ENCODE measurements at places on chromosomes 13 and 19. TPM values are rescaled to one million over a fixed set of nuclear protein-coding genes. Genes with fewer than 3 reads are reported as not detected.
A peak's percentile ranks its signal among the peaks of the same experiment; 100 is the strongest.

DNA sequence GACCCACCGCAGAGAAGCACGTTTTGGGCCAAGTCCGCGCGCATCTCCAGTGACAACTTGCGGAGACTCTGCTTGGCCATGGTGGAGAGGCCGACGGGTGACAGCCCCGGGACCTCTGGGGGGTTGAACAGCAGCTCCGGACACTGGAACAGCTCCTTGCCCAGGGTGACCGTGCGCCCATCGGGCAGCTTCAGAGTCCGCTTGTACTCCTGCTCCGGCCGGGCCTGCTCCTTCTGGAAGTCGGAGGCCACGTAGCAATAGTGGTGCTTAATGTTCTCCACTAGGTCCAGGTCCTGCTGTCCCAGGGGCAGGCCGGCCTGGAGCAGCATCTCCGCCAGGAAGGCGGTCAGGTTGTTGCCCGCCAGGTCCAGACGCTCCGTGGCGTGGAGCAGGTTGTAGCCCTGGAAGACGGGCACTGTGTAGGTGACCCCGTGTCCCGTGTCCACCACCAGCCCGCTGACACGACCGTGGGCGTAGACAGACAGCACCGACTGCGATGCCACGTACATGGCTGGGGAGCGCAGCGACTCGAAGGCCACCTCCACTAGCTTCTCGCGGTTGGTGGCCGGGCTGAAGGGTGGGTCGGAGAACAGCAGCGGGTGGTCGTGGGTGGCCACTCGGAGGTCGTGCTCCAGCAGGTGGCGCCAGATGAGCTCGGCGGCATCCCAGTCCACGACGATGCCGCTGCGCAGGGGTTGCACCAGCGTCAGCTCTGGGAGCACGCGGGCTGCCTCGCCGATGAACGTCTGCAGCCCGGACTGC, 743 bp downstream of the ACTL9 start:
- H3K36me3 ChIP-seq: no peaks in the 10 kb centered on the region
- DNase-seq: no peak
- H3K27me3 ChIP-seq: peaks cover 6% of the 10 kb centered on the region
- H3K27ac ChIP-seq: no peak overlapping the region
- H3K4me3 ChIP-seq: no peak overlapping the region
- no peaks in the 10 kb centered on the region for H3K4me1 ChIP-seq

PSG5 gene
- 0.50 TPM for total RNA-seq

HCN2 gene
- total RNA-seq: 8.6 TPM

CHAF1A gene
- 6.2 TPM for total RNA-seq

DNA sequence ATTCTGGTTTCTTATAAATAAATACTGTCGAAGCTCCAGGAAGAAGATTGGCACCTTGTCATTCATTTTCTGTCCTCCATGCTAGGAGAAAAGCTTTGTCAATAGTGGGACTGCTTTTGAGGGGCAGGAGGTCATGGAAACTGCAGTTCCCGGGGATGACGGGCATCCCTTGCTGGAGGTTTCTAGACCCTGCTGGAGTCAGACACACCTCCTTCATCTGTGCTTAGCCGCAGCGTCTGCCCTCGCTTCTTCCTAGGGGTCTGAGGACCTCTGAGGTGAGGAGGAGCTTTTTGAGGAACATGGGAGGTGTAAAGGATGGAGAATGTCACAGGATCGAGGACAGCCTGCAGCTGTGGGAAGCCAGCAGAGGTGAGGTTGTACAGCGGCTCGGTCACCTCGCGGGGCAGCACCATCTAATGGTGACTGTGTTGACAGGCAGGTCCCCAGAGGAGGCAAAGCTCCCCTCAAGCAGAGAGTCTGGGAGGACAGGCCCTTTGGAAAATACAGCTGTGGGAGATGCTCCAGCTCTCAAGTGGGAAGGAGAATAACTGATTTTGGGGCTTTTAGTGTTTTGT, 172.7 kb upstream of the RNF113B start:
- no peaks in the 10 kb centered on the region for H3K36me3 ChIP-seq
- no peak for DNase-seq
- H3K27ac ChIP-seq: no peak overlapping the region
- peaks cover 10% of the 10 kb centered on the region for H3K4me1 ChIP-seq
- no peaks in the 10 kb centered on the region for H3K27me3 ChIP-seq

ZNF534 gene
- total RNA-seq: 0.72 TPM

DNA sequence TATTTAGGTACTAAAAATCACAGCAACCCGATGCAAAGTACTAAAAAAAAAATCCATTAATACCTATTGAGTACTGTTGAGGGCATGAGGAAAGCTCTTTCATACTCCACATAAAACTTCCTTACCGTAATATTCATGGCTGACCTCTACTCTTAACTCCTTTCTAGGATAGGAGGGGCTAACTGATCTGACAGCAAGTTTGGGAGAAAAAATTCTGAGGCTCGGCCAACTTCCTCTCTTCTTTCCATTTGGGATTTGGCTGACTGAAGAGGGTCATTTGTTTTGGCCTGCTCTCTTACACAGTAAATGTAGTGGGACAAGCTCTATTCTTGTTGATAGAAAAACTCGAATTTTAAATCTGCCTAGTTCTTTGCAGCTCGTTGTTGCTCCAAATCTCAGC, 9.4 kb upstream of the USPL1 start:
- H3K36me3 ChIP-seq: no peaks in the 10 kb centered on the region
- H3K4me1 ChIP-seq: peaks cover 5% of the 10 kb centered on the region
- no peaks in the 10 kb centered on the region for H3K27me3 ChIP-seq
- H3K27ac ChIP-seq: no peak overlapping the region

MYPOP gene
- 1.3 TPM for total RNA-seq

SHISA7 gene
- 5.2 TPM for total RNA-seq

DNA sequence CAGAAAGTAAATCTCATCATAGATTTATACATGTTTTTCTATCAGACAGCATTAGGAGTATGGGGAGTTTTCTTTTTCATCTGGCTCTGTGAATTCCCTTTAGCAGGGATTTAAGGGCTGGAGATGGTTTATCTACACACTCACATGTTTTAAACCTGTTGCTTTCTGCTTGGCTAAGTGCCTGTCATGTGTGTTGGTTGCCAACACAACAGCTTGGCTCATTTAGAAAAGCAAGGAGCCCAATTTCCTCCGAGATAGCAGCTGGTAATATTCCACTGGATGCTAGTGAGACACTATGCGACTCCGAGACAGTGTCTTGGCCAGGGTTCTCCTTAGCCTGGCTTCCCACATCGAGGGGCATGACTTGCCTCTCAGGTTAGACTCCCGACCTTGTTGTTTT, 83.3 kb downstream of the KLF5 start:
- no peak overlapping the region for H3K4me3 ChIP-seq
- H3K36me3 ChIP-seq: no peaks in the 10 kb centered on the region
- no peaks in the 10 kb centered on the region for H3K4me1 ChIP-seq
- H3K27me3 ChIP-seq: no peaks in the 10 kb centered on the region
- no peak overlapping the region for H3K27ac ChIP-seq
- no peak for DNase-seq

- H3K4me3 ChIP-seq: no peak overlapping the region
- H3K27me3 ChIP-seq: no peaks in the 10 kb centered on the region
- DNase-seq: no peak
- H3K27ac ChIP-seq: no peak overlapping the region
- H3K4me1 ChIP-seq: no peaks in the 10 kb centered on the region
- H3K36me3 ChIP-seq: no peaks in the 10 kb centered on the region
Observed at GRCh38 chr13:37094840-37095239, 10.6 kb downstream of the CSNK1A1L start.

DNA sequence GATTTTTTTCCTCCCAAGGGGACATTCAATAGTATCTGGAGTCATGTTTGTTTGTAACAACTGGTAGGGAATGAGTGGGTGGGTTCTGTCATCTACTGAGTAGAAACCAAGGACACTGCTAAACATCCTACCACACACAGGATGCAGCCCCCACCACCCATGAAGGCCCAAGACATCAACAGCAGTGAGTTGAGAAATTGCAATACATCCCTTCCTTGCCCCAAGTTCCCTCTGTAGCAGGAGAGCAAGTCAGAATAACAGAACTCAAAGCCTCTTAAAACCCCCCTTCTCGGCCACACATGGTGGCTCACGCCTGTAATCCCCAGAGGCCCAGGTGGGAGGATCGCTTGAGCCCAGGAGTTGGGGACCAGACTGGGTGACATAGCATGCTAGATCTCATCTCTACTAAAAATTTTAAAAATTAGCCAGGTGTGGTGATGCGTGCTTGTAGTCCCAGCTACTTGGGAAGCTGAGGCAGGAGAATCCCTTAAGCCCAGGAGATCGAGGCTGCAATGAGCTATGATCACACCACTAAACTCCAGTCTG, 2.4 kb upstream of the CYP2F1 start:
- H3K27ac ChIP-seq: no peak overlapping the region
- H3K36me3 ChIP-seq: no peaks in the 10 kb centered on the region
- no peak overlapping the region for H3K4me3 ChIP-seq
- no peaks in the 10 kb centered on the region for H3K4me1 ChIP-seq
- no peaks in the 10 kb centered on the region for H3K27me3 ChIP-seq
- DNase-seq: no peak

ZNF296 gene
- total RNA-seq: 0.22 TPM

FAM216B gene
- 12.7 TPM for total RNA-seq

NECTIN2 gene
- 29.8 TPM for total RNA-seq

DNA sequence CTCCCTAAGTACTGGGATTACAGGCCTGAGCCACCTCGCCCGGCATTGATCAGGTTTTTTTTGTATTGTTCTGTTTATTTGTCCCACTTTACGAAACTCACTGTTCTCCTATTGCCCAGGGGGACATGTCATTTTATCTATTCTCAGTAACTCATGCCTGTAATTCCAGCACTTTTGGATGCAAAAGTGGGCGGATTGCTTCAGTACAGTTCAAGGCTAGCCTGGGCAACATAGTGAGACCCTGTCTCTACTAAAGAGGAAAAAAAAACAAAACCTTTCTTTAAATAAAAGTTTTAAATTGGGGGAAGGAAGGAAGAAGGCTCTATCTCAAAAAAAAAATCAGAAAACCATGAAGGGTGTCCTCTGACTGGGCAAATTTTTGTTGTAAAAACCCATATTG, 2.7 kb upstream of the MPV17L2 start:
- H3K4me3 ChIP-seq: no peak overlapping the region
- peaks cover 18% of the 10 kb centered on the region for H3K4me1 ChIP-seq
- peaks cover 5% of the 10 kb centered on the region for H3K36me3 ChIP-seq
- H3K27me3 ChIP-seq: no peaks in the 10 kb centered on the region
- no peak overlapping the region for H3K27ac ChIP-seq

MYH14 gene
- total RNA-seq: 7.2 TPM

LCP1 gene
- 65.1 TPM for total RNA-seq

- H3K4me1 ChIP-seq: peaks cover 16% of the 10 kb centered on the region
- H3K36me3 ChIP-seq: no peaks in the 10 kb centered on the region
Observed at GRCh38 chr19:35247526-35248309, 1.1 kb upstream of the LSR start.

ZNF415 gene
- 27.3 TPM for total RNA-seq

- no peaks in the 10 kb centered on the region for H3K36me3 ChIP-seq
- no peak overlapping the region for H3K27ac ChIP-seq
- no peak overlapping the region for H3K4me3 ChIP-seq
- no peaks in the 10 kb centered on the region for H3K4me1 ChIP-seq
Observed at GRCh38 chr13:80037505-80037888, 303.4 kb downstream of the SPRY2 start.

DNA sequence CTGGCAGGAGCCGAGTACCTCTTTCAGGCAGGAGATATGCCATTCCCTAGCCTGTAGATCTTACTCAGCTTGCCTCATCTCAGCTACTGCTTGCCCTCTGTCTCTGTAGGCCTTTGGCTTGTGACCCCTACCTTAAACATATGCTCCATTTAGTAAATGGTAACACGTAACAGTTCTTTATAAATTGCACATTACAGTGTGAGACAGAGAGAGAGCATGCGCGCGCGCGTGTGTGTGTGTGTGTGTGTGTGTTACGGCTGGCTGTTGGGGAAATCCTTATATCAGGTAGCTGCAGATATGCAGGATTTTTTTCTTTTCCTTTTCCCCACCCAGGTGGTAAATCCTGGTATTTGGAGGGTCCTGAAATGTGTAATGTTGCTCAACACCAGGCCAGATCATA, 4.2 kb downstream of the SPINT2 start:
- peak overlapping the region; percentile 73 for H3K27ac ChIP-seq
- no peak for DNase-seq
- H3K36me3 ChIP-seq: no peaks in the 10 kb centered on the region
- no peak overlapping the region for H3K4me3 ChIP-seq
- peaks cover 25% of the 10 kb centered on the region for H3K4me1 ChIP-seq
- peaks cover 13% of the 10 kb centered on the region for H3K27me3 ChIP-seq

DNA sequence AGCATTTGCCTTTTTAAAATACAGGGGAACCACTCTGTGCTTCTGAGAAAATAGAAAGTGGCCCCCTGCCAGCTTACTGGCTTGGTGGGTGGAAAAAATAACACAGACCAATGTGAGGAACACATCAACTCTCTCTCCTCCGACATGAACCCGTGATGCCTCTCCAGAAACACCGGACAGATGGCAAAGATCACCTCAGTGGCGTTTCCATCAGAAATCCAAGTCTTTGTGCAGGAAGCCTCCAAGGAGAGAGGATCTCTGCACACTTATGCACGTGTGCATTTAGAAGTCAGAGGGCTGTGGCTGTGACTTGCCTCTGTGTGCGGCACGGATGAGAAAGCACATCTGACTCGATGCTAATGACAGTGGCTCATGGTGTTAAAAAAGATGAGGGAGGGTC, 112.3 kb upstream of the KLF12 start:
- H3K4me1 ChIP-seq: no peaks in the 10 kb centered on the region
- H3K27ac ChIP-seq: no peak overlapping the region
- no peak overlapping the region for H3K4me3 ChIP-seq
- H3K36me3 ChIP-seq: no peaks in the 10 kb centered on the region
- DNase-seq: peak; percentile 5

RNF113B gene
- not detected for total RNA-seq

DNA sequence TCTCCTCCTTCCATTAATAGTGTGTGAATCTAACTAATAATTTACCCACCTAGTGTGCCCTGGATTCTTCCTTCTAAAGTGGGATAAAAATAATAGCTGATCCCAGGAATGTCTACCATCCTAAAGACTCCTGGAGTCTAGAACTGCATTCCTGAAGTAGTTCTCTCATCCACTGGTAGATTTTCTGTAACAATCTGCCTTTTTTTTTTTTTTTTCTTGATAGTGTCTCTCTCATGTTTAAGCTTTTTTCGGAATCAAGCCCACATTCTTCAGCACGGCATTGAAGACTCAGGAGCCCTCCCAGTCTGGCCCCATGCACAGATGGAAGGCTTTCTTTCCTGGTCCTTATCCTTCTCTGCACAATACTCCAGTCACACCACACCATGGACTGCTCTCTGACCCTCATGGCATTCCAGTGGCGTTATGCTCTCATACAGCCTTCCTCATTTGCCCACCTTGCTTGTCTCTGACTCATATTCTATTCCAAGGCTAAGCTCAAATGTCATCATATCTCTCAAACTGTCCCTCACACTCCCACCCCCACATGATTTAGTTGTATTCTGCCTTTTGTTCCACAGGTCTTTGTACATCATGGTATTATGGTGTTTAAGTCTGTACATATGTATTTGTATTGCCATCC, 68.7 kb upstream of the FRY start:
- no peaks in the 10 kb centered on the region for H3K27me3 ChIP-seq
- H3K27ac ChIP-seq: no peak overlapping the region
- DNase-seq: no peak

DNA sequence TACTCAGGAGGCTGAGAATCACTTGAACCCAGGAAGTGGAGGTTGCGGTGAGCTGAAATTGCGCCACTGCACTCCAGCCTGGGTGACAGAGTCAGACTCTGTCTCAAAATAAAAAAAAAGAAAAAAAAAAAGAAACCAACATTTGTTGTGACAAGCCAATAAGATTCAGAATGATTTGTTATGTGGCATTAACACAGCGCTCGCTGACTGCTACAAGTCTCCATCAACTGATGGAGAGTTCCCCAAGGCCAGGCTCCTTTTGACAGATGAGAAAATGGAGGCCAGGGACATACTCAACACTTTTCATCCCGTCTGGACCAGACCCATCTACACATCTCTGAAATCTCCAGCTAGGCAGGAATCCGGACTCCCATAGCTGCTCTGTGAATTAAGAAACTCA, 48.7 kb upstream of the PTPRS start:
- H3K4me1 ChIP-seq: peaks cover 9% of the 10 kb centered on the region
- H3K4me3 ChIP-seq: no peak overlapping the region

LGALS4 gene
- total RNA-seq: 0.89 TPM

HCST gene
- 3.5 TPM for total RNA-seq

B3GLCT gene
- total RNA-seq: 30.9 TPM
